ENCODE measurements at places on chromosomes 4 and X. TPM values are rescaled to one million over a fixed set of nuclear protein-coding genes. Genes with fewer than 3 reads are reported as not detected.

DNA sequence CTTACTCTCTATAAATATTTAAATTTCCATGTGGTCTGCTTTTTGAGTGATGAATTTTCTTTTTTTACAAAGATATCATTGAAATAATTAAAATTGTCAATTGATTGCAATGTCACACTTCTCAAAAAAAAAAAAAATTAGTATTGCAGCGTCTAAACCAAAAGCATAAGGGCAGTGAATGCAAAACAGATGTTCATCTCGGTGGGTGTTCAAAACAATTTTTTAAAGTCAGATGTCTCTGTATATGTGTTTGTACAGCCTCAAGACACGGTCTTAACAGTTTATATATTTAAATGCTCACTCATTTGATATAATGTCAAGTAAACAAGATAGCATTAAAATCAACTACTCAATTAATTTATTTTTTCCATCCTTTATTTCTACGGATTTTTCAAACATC is 52.3 kb downstream of the PALLD start:
- H3K4me3 ChIP-seq = no peak overlapping the region
- H3K36me3 ChIP-seq = no peaks in the 10 kb centered on the region
- no peak overlapping the region for H3K27ac ChIP-seq

DNA sequence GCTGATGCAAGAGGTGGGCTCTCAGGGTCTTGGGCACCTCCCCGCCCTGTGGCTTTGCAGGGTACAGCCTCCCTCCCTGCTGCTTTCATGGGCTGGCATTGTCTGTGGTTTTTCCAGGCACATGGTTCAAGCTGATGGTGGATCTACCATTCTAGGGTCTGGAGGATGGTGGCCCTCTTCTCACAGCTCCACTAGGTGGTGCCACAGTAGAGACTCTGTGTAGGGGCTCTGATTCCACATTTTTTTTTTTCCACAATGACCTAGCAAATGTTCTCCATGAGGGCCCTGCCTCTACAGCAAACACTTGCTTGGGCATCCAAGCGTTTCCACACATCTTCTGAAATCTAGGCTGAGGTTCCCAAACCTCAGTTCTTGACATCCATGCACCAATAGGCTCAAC is 657.9 kb upstream of the CT83 start:
- H3K4me3 ChIP-seq = no peak overlapping the region
- no peaks in the 10 kb centered on the region for H3K36me3 ChIP-seq
- H3K4me1 ChIP-seq = no peaks in the 10 kb centered on the region
- no peaks in the 10 kb centered on the region for H3K27me3 ChIP-seq
- no peak overlapping the region for H3K27ac ChIP-seq

Gene LONRF3
- total RNA-seq = 0.35 TPM

Gene UBQLN2
- 50.6 TPM for total RNA-seq

Gene PLXNB3
- 0.23 TPM for total RNA-seq

DNA sequence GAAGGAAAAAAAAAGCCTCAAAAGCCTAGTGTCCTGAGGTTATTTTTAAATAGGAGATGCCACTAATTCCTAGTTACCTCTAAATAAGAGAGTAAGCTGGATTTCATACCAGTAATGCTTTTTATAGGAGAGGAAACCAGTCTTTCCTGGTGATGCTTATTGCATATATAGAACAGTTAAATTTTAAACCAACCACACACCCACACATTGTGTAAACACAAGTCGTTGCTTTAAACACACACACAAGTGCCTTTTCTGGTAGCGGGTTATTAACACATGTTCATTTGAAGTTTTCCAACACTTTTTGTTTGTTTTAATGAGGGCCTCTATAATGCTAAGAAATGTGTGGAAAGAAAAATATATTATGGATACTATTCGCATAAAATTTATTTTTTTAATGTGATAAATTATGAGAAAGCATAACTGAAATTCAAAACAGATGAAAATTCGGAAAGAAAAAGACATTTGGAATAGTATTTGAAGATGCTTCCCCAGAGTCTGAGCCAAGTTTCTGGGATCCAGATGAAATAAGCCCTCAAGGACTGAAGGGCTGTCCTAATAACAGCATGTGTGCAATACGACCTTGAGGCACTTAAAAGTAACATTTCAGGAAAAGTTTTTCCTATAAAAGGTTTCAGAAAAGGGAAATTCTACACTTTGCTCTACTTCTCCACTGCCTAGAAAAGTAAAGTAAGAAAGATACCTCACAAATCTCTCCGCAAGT is 2.0 kb downstream of the ANTXR2 start:
- peak overlapping the region; percentile 92 for H3K27ac ChIP-seq
- no peak for DNase-seq
- peaks cover 68% of the 10 kb centered on the region for H3K4me1 ChIP-seq
- H3K36me3 ChIP-seq = peaks cover 48% of the 10 kb centered on the region
- H3K4me3 ChIP-seq = peak overlapping the region; percentile 96

DNA sequence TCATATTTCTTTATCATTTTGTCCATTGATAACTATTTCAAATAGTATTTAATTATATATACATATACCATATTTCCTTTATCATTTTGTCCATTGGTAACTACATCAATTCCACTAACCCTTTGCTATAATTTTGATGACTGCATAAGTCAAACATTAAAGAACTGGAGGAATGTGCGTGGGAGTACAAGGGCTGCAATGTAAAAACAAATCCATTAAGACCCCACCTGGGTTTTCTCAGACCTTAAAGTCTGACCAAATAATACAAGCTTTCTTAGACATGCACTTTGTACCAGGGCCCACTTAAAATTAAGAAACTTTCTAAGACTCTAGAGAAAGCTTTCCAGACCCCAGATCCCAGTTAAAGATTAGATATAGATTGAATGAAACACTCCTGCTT is 1622.4 kb upstream of the PCDH10 start:
- no peak overlapping the region for H3K27ac ChIP-seq
- no peak overlapping the region for H3K4me3 ChIP-seq
- H3K4me1 ChIP-seq = no peaks in the 10 kb centered on the region
- no peaks in the 10 kb centered on the region for H3K36me3 ChIP-seq
- no peaks in the 10 kb centered on the region for H3K27me3 ChIP-seq

DNA sequence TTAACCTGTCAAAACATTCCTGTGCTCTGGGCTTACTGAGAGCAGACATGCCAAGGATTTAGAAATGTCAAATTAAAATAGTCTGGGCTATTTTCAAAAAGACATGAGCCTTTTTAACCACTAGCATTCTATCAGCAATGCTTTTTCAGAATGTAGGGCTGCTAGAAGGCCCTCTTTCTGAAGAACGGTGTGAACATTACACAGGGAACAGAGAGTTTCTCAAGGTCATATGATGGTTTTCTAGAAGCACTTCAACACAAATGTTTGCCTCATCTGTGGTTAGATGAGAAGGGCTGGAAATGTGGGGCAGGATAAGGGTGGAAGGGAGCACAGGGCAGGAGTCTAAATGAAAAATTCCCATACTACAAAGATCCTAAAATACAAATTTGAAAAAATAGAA is 39.3 kb downstream of the GRIA3 start:
- no peaks in the 10 kb centered on the region for H3K27me3 ChIP-seq
- no peak overlapping the region for H3K4me3 ChIP-seq
- no peak for DNase-seq
- no peaks in the 10 kb centered on the region for H3K36me3 ChIP-seq

Gene SOX3
- total RNA-seq = not detected

DNA sequence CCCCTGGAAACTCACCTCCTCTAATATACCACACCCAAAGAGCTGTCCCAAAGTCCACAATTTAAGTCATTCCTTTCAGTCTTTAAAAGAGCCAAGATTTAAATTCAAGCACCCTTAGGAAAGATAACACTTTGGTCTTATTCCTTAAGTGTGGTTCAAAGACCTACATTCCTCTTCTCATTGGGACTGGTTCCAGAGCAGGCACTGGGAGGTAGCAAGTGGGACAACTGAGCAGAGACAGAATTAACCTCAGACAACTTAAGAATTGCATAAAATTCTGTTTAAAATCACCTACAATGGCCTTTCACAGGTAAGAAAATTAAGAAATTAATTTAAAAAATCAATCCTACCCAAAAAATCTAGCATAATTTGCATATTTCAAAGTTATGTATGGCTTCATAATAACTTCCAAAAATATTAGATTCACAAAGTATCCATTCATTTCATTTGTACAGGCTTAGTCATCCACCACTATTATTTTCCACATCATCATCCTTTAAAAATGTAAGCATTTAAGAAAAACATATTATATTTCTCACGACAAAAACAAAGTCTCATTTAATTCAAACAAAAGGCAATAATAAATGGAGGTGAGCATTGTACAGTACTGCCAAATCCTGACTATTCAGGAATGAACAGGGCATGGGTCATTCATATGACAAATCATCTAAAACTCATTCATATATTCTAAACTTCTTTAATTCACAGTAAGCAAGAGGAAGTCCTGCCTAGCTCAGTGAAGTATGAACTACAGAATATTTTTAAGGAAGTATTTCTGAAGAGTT is 13.6 kb downstream of the PRSS12 start:
- no peaks in the 10 kb centered on the region for H3K4me1 ChIP-seq
- H3K4me3 ChIP-seq = no peak overlapping the region
- no peak overlapping the region for H3K27ac ChIP-seq
- DNase-seq = no peak
- peaks cover 5% of the 10 kb centered on the region for H3K27me3 ChIP-seq

Gene PDK3
- total RNA-seq = 28.2 TPM

DNA sequence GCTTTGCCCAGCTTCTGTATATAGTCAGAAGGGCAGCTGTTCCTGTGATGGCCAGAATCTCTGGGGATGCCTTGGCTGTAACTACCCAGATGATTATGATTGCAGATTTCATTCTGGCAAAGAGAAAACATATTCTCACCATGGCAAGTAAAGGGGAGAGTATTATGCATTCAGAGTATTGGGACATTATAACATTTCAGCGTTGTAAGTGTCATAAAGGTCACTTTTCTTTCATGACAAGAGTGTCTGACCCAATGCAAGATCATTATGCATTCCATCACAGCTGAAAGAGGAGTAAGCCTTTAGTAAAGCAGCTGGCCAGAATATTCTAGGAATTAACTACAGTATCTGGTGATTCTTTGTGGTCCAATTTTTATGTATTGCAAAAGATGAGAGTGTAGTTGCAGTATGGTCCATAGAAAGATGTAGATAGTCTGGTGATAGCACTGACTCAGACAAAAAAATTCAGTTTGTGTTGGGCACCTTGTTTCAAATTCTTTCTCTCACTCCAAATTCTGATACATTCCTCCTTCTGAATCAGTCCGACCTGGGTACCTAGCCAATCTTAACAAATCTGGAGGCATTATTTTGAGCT is 2366.3 kb downstream of the PCDH7 start:
- H3K27ac ChIP-seq = no peak overlapping the region
- H3K4me1 ChIP-seq = no peaks in the 10 kb centered on the region
- no peak for DNase-seq
- H3K36me3 ChIP-seq = no peaks in the 10 kb centered on the region
- no peaks in the 10 kb centered on the region for H3K27me3 ChIP-seq
- no peak overlapping the region for H3K4me3 ChIP-seq

Gene COL4A6
- not detected for total RNA-seq

DNA sequence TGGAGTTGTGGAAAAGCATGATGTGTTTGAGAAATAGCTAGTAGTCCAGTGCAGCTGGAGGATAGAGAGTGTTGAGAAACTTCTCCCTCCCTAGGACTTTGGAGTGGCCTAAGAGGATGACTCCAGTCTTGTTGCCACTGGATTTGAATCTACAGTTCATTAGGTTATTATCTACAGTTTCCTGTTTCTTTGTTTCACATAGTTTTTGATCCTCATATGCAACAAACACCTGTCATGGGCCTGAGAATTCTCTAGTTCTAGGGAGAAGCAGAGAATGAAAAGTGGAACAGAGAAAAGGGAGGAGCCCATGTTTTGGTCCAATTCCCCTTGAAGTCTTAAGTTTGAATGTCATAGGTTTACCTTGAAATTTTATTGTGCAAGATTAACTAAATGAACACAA is 73.6 kb upstream of the TBC1D9 start:
- H3K4me1 ChIP-seq = no peaks in the 10 kb centered on the region
- no peaks in the 10 kb centered on the region for H3K36me3 ChIP-seq
- no peak overlapping the region for H3K4me3 ChIP-seq
- peaks cover 11% of the 10 kb centered on the region for H3K27me3 ChIP-seq
- no peak overlapping the region for H3K27ac ChIP-seq

Gene DAPP1
- 39.5 TPM for total RNA-seq

Gene RRH
- total RNA-seq = 0.22 TPM

- H3K27ac ChIP-seq = no peak overlapping the region
- H3K36me3 ChIP-seq = no peaks in the 10 kb centered on the region
- H3K4me3 ChIP-seq = no peak overlapping the region
- peaks cover 27% of the 10 kb centered on the region for H3K27me3 ChIP-seq
- no peak for DNase-seq
These were observed 102.0 kb upstream of the PDLIM3 start for GRCh38 chr4:185637163-185637875.

- H3K4me3 ChIP-seq = no peak overlapping the region
- no peaks in the 10 kb centered on the region for H3K36me3 ChIP-seq
- no peaks in the 10 kb centered on the region for H3K4me1 ChIP-seq
- no peak overlapping the region for H3K27ac ChIP-seq
These were observed 157.3 kb upstream of the LDB2 start for GRCh38 chr4:17055788-17056187.

Gene FOXR2
- total RNA-seq = not detected

- no peak overlapping the region for H3K27ac ChIP-seq
- H3K4me3 ChIP-seq = no peak overlapping the region
- H3K4me1 ChIP-seq = no peaks in the 10 kb centered on the region
- H3K27me3 ChIP-seq = no peaks in the 10 kb centered on the region
- no peaks in the 10 kb centered on the region for H3K36me3 ChIP-seq
These were observed 1157.3 kb downstream of the PCDH7 start for GRCh38 chr4:31877429-31877828.

Gene ODAPH
- not detected for total RNA-seq

GRCh38 chrX:111411557-111411956 is 435 bp downstream of the DCX start:
- no peaks in the 10 kb centered on the region for H3K27me3 ChIP-seq
- no peak for DNase-seq
- H3K36me3 ChIP-seq = no peaks in the 10 kb centered on the region
- no peaks in the 10 kb centered on the region for H3K4me1 ChIP-seq

Gene MAGEB2
- not detected for total RNA-seq

DNA sequence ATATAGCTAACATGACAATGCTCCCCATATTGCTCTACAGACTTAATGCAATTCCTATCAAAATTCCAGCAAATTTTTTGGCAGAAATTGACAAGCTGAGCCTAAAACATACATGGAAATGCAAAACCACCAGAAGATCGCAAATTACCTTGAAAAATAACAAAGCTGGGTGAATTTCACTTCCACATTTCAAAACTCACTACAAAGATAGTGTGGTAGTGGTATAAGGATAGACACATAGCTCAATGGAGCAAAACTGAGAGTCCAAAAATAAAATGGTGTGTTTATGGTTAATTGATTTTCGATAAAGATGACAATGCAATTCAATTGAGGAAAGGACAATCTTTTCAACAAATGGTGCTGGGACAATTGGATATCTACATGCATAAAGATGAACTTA is 65.8 kb downstream of the SLC9A7 start:
- no peak for DNase-seq
- H3K27me3 ChIP-seq = no peaks in the 10 kb centered on the region
- H3K27ac ChIP-seq = no peak overlapping the region
- no peaks in the 10 kb centered on the region for H3K4me1 ChIP-seq
- H3K36me3 ChIP-seq = no peaks in the 10 kb centered on the region

- peak; percentile 6 for DNase-seq
- H3K36me3 ChIP-seq = no peaks in the 10 kb centered on the region
- no peaks in the 10 kb centered on the region for H3K4me1 ChIP-seq
- no peak overlapping the region for H3K4me3 ChIP-seq
These were observed 343.7 kb upstream of the PPP1R2C start for GRCh38 chrX:43121637-43122036.
